CD8-positive, alpha-beta T cell (primary cell): ENCODE measurements at places on chromosomes 12 and 14.

DNA sequence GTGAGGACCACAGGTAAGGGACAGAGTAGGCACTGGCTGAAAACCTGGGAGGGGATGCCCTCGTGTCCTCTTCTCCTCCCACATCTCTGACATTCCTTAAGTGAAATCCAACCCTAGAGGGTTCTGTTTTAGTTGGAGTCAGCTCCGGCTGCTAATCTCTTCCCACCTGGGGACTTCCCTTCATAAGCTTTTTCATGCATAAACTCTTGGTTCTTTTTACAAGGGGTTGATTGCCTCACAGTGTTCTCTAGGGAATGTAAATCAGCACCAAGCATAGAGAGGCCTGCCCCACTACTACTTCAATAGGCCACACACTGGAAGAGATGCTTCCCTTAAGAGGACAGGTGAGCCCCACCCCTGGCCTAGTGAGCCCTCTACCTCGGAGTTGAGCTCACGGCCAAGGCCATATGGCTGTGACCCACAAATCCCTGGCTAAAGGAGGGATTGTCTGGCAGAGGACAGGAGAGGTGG, 3.2 kb upstream of the SYNDIG1L start:
- DNase-seq: no peak

DNA sequence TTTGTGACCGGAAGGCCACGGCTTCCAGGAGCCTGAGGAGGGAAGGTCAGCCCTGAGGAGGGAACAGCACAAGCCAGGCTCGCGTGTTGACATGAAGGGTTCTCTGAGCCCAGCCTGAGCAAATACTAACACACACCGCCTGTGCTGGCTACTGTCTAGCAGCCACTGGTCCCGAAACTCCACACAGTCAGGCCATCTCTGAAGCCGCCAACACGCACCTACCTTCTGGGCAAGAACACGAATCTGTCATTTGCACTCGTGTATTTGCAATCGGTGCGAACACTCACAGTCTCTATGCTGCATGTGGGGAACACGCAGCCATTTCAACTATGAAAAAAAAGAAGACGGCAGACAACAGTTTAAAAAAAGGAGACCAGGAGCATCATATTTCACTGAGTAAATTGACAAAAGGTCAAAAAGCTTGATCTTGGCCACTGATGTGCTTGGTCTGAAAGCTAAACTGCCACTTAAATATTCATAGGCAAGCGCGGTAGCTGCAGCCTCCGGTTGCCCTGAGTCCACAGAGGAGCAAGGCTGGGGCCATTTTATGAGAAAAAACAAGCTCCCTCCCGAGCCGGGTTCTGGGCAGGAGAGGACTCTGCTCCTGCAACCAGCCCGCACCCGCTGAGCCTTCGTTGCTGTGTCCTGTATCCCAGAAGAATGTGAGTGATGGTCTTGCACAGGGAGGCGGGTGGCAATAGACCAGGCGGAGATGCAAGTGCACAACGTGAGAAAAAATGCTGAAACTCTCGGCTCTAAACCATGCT, 57.8 kb downstream of the RIMBP2 start:
- no peak for DNase-seq

- DNase-seq: peak; percentile 62
These were observed 10.6 kb downstream of the PHLDA1 start for GRCh38 chr12:76020731-76021672.

DNA sequence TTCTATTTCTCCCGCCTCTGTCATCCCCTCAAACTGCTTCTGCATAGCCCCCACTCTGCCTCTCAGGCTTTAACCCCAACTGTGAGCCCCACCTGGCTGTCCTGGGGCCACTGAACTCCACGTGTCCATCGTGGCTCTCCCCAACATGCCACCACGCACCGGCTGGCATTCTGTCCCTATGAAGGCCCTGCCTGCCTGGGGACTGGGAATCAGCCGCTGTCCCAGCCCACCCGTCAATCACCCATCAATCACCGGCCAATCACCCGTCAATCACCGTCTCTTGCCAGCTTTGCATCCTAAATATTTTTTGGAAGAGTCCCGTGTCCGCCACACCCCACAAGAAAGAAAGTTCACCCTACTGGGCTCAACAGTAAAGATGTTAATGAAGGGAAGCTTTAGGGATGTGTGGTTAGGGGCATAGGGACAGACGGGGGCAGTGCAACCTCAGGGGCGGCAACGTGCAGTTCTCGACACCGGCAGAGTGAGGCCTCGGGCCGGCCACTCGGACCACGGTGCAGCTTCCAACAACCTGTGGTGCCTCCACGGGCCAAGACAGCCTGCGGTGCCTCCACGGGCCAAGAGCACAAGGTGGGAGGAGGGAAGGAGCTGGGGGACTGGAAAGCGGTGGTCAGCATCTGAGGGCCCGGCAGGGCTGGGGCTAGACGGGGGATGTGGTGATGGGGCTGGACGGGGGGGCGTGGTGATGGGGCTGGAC, 85.6 kb downstream of the GALNT9 start:
- DNase-seq: no peak

DNA sequence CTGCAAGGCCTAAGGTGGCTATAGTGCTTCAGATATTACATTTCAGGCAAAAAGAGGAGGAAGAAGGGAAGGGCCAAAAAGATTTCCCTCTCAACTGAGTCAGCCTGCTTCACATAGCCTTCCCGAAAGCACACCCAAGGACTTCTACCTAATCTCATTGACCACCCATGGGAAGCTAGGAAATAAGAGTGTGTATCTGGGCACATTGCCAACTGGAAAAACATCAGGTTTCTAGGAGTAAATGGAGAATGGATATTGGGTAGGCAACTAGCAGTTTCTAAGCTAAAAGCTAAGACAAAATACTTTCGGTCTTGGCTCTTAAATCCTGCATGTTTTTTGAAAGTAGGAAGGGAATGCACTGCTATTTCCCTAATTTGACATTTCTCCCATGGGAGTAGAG, 221.7 kb upstream of the GRIP1 start:
- no peak for DNase-seq

DNA sequence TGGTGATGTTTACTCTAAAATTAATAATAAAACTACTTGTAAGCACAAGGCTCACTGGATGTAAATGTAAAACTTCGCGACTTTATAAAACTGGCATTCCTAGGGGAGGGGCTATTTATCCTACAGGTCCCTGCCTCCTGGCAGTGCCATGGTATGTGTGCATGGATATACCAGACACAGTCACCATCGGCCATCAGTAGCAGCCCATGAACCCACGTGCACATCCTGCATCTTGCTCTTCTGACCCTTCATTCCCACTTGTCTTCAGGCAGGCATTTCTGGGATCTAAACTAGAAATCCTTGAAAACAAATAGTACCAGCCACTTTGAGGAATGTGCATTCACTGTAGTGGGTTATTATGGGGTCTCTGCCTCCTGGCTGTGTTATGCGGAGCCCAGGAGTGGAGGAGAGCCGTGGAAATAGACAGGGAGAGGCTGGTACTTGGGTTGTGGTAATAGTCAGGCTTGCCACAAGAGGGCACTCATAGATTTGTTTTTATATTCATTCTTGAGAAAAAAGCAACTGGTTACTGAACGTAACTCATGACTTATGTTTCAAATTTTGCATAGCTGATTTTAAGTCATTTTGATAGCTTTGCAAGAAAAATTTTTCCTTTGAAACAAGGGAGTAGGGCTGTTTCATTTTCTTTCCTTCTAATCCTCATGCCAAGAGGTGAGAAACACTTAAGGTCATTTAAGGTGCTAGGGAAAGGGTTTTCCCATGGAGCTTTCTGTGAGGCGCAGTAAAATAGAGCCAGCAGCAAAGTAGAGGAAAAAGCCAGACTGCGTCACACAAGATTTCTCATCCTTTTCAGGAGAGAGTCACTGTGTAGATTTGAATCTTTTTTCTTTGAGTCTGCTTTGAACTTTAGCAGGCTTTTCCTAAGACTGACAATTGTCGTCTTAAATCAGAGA, 17.4 kb upstream of the GALNT16 start:
- peak; percentile 71 for DNase-seq

DNA sequence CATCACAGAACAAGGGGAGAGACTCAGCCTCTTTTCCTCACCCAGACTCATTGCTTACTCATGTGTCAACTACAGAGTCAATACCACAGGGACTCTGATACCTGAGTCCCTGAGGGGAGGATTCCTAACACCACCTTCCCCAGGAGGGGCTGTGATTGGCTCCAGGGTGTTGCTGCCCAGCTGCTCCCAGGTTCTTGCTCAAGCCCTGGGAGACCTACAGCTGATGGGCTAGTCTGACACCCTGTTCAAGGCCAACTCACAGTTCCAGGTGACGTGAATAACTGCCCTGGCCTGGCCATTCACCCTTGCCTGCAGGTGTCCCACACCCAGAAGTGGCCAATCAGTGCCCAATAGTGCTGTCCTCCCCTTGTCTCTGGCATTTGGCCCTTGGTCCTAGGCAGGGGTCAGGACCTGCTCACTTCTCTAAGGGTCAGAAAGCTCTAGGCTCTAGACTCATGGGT, 8.6 kb downstream of the SPRYD4 start:
- no peak for DNase-seq

- peak; percentile 17 for DNase-seq
These were observed at the start of gene IFI27 for GRCh38 chr14:94110552-94111181. TSS of gene IFI27 (plus strand) at chr14:94110736.

- no peak for DNase-seq
These were observed 128.2 kb upstream of the NOS1 start for GRCh38 chr12:117489671-117490070.

GRCh38 chr12:34393086-34393820, 371.0 kb downstream of the ALG10 start:
- DNase-seq: no peak

DNA sequence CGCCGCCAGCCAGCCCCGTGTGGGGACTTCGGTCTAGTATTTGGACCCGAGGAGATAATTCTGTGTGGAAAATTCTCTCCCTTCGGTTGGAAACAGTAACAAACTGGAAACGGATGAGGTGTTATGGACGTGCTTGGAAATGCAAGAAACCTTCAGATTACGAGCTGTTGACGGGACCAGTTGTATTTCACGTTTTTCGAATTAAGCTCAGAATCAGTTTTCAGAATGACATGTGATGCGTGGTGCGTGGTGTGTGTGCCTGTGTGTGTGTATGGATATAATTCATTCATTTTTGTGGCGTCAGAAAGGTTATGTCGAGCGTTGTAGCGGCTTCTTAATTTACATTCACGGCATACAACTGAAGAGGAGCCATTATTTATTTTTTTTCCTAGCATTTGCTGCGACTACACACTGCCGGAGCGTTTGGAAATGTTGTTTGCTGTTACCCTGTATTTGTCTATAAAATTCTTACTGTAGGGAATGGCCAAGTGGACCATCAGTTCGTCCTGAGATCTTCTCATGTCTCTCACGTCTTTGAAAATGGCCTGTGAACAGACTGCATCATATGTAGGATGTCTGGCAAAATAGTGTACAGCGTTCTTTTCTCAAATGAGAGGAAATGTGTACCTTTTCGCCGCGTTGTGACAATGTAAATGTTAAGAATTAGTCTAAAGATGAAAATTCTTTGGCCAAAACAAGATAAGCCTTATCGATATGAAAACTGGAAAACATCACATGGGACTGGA, 1.3 kb downstream of the TRAF3 start:
- DNase-seq: no peak

- peak; percentile 24 for DNase-seq
These were observed 32.4 kb downstream of the AK7 start for GRCh38 chr14:96424109-96424989.

GRCh38 chr12:53474077-53474476, 22.2 kb downstream of the PCBP2 start:
- no peak for DNase-seq

- no peak for DNase-seq
These were observed 1.1 kb downstream of the KLHL28 start for GRCh38 chr14:44960646-44961045.

DNA sequence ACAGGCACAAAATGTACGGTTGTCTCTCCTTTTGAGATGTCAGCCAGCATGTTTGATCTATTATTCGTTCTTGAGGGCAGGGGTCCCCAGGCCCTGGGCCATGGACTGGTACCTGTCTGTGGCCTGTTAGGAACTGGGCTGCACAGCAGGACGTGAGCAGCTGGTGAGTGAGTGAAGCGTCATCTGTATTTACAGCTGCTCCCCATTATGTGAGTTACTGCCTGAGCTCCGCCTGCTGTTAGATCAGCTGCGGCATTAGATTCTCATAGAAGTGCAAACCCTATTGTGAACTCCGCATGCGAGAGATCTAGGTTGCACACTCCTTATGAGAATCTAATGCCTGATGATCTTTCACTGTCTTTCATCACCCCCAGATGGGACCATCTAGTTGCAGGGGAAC, 41.4 kb upstream of the SCN8A start:
- no peak for DNase-seq

GRCh38 chr14:50577982-50578381, 18.0 kb downstream of the ATL1 start:
- DNase-seq: no peak

GRCh38 chr12:48946205-48946604, 11.1 kb downstream of the ARF3 start:
- DNase-seq: no peak

DNA sequence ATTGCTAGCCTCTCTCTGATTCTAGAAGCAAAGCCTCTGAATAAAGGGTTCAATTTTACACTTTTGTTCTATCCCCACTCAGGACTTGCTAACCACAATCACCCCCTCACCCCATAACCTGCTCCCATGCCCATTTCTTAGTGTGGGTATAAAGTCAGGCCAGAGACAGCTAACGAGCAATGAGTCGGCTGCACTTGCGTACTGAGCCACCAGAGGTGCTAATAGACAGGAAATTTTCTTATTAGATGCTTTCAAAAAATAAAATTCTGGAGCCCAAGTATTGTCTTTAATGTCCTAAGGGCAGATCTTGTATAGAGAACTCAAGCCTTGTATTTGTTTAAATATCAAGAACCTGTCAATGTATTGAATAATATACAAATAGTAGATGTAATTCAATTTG, 256.9 kb downstream of the SYT1 start:
- DNase-seq: no peak

DNA sequence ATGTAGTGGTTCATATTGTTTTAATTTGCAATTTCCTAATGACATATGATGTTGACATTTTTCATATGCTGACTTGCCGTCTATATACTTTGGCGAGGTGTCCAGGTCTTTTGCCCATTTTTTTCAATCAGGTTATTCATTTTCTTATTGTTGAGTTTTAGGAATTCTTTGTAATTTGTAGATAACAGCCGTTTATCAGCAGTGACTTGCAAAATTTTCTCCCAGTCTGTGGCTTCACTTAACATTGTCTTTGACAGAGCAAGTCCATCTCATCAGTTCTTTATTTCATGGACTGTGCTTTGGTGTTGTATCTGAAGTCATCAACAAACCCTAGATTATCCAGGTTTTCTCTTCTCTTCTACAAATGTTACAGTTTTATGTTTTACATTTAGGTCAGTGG, 12.6 kb upstream of the KLHDC2 start:
- DNase-seq: no peak

DNA sequence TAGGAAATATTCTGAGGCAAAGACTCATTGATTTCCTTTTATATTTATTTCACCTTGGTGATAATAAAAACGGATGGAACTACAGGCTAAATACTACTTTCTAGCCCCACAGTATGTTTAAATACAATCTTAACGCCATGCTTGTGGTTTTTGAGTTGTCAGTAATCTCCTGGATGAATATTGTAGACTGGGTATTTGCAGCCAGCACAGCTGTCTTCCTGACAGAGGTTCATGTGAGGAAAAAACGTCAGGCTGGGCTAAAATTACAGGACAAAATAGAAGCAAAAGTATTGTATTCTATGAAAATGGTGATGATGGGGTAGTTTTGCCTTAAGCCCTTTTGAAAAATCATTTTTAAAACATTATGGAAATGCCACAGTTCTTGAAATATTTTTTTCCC, 140.9 kb downstream of the CCDC91 start:
- no peak for DNase-seq

GRCh38 chr12:44930972-44931600, 55.0 kb upstream of the NELL2 start:
- no peak for DNase-seq
